Karpas-422 (cell line): ENCODE measurements at places on chromosomes 7 and 10.

DNA sequence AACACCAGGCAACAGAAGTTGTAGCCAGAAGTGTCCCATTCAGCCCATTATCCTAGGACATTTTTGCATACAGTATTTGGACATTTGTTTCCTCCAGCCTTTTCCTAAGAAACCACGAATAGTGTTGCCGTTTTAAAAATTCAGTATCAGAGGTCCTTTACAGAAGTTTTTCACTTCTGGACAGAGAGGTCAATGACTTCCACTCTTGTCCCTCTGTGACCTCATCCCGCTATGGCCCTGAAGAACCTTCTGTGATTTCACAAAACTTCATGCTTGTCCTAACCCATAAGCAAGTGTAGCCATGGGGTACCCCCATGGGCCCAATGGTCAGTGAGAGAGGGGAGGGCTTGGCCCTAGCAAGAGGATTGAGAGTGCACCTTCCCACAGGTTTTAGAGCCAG, 364.8 kb downstream of the TNS3 start:
- no peak for DNase-seq

GRCh38 chr7:5218564-5219360, 28.7 kb downstream of the WIPI2 start:
- peak; percentile 97 for DNase-seq

DNA sequence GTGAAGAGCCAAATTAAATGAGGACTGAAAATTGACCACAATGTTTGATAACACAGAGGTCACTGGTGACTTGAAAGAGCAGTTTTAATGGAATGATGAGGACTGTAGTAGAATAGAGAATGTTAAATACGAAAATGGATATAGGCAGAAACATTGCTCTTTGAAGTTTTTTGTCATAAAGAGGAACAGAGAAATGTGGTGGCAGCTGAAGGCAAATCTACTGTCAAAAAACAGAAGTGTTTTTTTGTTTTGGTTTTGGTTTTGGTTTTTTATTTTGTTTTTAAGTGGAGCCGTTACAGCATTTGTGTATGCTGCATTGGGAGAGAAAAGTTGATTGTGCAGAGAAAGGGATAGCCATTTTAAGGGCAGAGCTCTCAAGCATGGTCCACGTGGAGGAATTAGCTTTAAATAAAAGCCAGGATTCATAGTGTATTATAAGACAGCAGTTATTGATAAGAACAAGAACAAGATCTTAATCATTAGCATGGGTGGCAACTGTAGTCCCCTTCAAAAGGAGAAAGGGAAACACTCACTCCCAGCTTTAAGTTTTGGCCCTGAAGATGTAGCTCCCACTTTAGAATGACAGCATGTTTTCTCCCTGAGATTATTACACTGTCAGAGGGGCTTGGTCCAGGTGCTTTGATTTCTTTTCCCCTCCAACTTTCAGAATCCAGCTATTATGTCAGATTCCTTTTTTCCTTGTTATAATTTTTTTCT, 156.7 kb upstream of the BET1 start:
- no peak for DNase-seq

- DNase-seq = peak; percentile 49
Measured at GRCh38 chr7:4775848-4776623, 613 bp downstream of the AP5Z1 start.

GRCh38 chr10:70255329-70256299, 22.4 kb upstream of the PPA1 start:
- no peak for DNase-seq

DNA sequence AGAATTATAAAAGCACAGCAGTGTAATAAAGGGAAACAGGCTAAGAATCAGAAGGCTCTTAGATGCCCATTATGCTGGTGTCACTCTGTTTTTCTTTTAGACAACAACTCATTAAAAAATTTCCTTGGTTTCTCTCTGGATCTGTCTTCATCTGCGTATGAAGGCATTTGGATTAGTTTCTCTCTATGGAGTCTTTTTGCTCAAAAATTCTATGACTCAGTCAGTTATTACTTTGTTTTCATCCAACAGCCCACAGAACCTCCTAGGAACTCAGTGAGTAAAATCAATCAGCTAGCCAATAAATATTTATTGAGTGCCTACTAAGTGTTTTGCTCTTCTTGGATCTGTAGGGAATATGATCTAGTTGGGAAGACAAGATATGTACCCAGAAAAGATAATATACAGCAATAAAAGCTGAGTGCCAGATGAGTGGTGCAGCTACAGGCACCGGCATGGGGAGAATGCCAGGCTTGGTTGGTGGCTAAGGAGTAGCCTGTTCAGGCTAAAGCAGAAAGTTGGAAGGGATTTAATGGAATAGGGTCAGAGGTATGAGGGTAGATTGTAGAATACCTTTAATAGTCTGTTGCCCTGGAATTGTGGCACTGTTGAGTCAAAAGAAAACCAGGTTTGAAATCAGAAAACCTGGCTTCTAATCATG, 156.2 kb downstream of the LRRC4 start:
- no peak for DNase-seq
